Panc1 (cell line): ENCODE measurements at places on chromosomes 13 and 19.

GRCh38 chr19:29629836-29630534 lies 23.9 kb downstream of the POP4 start:
- DNase-seq, result no peak

DNA sequence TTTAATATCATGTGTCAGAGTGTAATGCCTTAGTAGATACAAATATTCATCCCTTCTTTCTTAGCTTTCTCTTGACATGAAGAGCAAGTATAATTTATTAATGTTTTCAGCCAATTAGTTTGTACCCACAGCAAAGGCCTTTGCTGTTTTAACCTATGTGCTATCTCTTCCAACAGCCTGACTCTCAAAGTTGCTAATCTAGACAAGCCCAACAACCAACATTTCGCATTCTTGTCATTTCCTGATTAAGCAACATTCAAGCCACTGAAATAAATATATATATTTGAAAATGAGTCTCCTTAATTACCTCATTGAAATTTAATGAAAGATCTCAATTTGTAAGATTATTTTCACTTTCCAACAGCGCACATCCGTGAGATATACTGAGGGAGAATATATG lies 18.5 kb downstream of the EPSTI1 start:
- no peak for DNase-seq

DNA sequence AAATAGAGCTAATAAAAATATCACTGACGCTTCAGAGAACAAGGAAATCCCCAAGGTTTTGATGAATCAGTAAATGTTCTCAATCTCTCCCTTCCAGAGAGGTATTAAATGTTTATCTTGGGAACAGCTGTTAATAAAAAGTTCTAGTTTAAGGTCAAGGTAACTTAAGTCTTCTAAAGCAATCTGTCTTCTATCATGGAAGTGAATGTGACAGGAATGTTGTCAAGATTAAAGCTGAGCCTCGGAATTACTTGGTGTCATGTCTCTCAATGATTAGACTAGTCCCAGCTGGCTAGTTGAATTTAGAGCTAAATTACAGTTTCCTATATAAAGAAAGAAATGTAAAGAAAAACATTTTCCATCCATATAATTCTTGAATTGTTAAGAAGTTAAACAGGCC lies 23.4 kb downstream of the ESD start:
- DNase-seq, result no peak

GRCh38 chr13:112756967-112757758 lies 67.3 kb downstream of the ATP11A start:
- no peak for DNase-seq

- no peak for DNase-seq
Observed at GRCh38 chr19:29836409-29836825, 24.6 kb downstream of the CCNE1 start.

DNA sequence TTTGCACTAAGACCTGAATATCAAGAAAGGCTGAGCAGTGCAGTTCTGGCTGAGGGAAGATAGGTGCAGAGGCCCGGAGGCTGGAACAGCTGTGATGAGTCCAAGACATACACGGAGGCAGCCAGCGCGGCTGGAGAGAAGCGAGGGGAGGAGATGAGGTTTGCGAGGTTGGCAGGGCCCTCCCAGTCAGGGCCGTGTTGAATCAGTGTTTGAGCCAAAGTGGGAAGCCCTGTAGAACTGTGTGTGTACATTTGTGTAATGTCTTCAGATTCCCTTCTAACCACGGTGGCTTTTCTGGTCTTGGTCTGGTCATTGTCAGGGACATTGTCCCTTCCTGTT lies 34.9 kb downstream of the PAK4 start:
- DNase-seq, result no peak

DNA sequence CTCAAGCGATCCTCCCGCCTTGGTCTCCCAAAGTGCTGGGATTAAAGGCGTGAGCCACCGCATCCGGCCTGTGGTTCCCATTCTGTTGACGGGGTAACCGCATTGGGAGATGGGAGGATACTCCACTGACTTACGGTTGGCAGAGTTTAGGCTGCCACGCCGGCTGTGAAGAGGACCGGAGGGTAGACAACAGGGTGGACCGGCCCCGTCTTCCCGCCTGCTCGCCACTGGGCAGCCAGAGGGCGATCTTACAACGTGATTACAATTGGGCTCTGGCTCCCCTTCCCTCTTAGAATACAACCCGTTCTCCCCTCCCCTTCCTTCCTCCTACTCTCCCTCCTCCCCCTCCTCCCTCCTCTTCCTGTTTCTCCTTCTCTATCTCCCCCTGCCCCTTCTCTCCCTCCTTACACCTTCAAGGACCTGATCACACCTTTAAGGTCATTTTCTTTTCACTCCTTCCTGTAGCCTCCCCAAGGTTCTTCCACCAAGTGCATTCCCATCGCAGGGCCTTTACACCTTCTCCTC lies 957 bp upstream of the CCDC194 start:
- DNase-seq, result no peak

- no peak for DNase-seq
Observed at GRCh38 chr19:19746286-19747213, 13.6 kb upstream of the ZNF14 start.

GRCh38 chr19:47376589-47377144 lies 27.6 kb downstream of the DHX34 start:
- no peak for DNase-seq

DNA sequence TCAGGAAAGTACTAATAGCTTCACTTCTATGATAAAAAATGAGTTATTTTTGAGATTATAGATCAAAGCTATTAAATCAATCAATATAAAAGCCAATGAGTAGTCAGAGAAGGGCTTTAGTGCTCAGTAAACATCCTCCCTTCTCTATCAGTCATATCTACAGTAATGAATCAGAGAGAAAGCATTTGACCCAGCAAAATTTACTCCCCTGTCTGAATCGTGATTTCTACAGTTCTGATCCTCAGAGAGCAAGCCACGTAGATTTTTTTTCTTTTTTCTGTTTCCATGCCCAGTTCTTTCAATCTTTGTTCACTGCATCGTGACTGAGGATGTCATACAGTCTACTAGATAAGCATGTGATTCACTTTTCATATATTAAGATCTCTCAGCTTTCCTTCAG lies 16.2 kb upstream of the MBNL2 start:
- DNase-seq, result no peak

GRCh38 chr19:57900311-57900710 lies 11.5 kb upstream of the ZNF814 start:
- no peak for DNase-seq
